ENCODE measurements at places on chromosomes 1 and 21. TPM values are rescaled to one million over a fixed set of nuclear protein-coding genes. Genes with fewer than 3 reads are reported as not detected.

GRCh38 chr1:119336848-119337247 lies 31.7 kb upstream of the HAO2 start:
- H3K27ac ChIP-seq = no peak overlapping the region
- no peaks in the 10 kb centered on the region for H3K27me3 ChIP-seq
- DNase-seq = no peak
- H3K4me1 ChIP-seq = no peaks in the 10 kb centered on the region
- no peaks in the 10 kb centered on the region for H3K36me3 ChIP-seq

DNA sequence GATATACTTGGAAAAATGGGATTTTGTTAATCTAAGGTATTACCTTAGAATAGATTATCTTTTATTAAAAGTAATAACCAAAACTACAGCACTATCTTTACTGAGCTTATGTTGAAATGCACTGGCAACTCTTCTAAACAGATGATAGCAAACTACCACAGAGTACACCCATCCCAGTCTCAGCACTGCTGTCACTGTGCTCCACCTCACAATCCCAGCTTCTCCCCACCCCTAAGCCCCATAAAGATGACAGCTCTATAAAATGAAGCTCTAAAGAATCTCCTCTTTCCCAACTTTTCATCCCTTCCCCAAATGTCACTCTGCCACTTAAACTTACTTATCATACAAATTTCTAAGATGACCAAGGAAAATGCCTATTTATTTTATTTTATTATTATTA lies 6.4 kb downstream of the DSTYK start:
- DNase-seq = no peak
- no peaks in the 10 kb centered on the region for H3K4me1 ChIP-seq
- no peak overlapping the region for H3K27ac ChIP-seq
- H3K27me3 ChIP-seq = no peaks in the 10 kb centered on the region

OSCP1 gene
- 15.1 TPM for total RNA-seq

- H3K27ac ChIP-seq = no peak overlapping the region
- H3K36me3 ChIP-seq = no peaks in the 10 kb centered on the region
- H3K4me1 ChIP-seq = no peaks in the 10 kb centered on the region
- H3K4me3 ChIP-seq = no peak overlapping the region
Measured at GRCh38 chr21:40166291-40166843, 299.1 kb downstream of the PCP4 start.

GRCh38 chr1:7745783-7746182 lies 25.3 kb upstream of the VAMP3 start:
- no peaks in the 10 kb centered on the region for H3K27me3 ChIP-seq
- no peak overlapping the region for H3K4me3 ChIP-seq
- no peaks in the 10 kb centered on the region for H3K36me3 ChIP-seq
- DNase-seq = peak; percentile 67
